ENCODE measurements at places on chromosomes 6 and 20.
A peak's percentile ranks its signal among the peaks of the same experiment; 100 is the strongest.

- no peak for DNase-seq
These were observed 18.4 kb downstream of the TENT5A start for GRCh38 chr6:81734081-81734480.

DNA sequence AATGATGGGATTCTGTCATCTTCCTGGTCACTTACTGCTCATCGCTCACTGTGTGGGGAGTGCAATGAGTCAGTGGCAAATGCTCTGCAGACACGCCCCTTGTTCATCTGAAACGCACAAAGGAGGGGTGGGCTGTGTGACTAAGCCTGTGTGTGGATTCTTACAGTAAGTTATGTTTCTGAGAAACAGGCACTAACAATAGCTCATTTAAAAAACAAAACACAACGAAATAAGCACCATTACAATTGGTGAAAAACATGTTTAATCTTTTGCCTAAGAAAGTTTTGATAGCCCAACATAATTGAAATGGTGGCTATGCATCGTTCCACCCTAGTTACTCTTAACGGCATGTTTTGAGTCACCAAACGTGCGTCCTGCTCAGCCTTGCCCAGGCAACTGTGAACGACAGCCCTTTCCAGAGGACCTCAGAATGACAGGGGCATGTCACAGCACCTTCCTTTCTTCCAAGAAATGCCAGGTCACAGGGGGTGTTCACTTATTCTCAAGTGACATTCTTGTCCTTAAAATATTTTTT is 118.4 kb upstream of the SGK1 start:
- DNase-seq: peak; percentile 87

- DNase-seq: no peak
These were observed 47.3 kb downstream of the EPB41L2 start for GRCh38 chr6:131015630-131016263.

GRCh38 chr6:133817460-133818047 is 71.4 kb upstream of the TCF21 start:
- DNase-seq: no peak

GRCh38 chr20:22312744-22313346 is 271.5 kb downstream of the FOXA2 start:
- DNase-seq: no peak

DNA sequence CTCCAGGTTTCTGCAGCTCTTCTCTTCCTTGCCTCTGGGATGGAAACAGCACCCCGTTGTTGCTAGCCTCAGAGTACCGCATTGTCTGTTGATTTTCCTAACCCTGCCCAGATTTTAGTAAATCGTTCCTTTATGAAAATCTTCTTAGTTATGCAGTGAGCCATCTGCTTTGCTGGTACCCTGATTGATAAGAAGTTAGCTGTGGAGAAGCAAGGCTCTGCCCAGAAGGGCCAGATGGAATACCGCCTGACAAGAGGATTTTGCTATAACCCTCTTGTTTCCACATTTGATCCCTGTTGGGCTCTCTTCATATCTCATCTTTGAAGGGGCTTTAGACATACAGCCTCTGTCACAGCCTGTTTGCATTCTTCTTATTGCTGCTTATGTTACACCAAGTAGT is 229.0 kb downstream of the CDKAL1 start:
- DNase-seq: no peak

- DNase-seq: no peak
These were observed at the start of gene OR2J1 for GRCh38 chr6:29099190-29099589. OR2J1 (plus strand) TSS chr6:29099490; CDS start chr6:29100943, 1,453 bp downstream.

- no peak for DNase-seq
These were observed 11.0 kb downstream of the RIPOR3 start for GRCh38 chr20:50680105-50680960.

GRCh38 chr6:9515633-9516606 is 899.0 kb downstream of the TFAP2A start:
- no peak for DNase-seq

DNA sequence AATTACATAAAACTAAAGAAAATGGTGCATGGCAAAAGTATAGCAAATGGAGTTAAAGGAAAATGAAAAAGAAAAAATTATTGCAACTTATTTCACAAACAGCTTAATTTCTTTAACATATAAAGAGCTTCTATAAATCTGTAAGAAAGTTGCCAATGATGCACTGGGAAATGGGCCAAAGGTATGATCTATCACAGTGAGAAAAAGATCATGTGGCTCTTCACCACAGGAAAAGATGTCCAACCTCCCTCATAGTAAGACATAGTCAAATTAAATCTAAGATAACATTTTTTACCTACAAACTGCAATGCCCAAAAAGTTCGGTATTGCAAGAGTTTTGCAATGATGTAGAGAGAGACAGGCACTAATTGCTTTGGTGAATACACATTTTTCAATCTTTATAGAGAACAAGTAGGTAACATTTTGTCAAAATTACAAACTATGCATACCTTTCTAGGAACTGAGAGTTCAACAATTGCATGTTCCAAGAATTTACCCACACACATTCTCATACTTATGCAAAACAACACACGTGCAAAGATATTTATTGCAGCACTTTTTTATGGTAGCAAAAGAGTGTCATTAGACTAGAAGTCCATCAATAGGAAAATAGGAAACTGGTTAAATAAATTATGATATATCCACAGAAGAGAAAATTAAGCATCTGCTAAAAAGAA is 372.6 kb downstream of the QKI start:
- DNase-seq: no peak

DNA sequence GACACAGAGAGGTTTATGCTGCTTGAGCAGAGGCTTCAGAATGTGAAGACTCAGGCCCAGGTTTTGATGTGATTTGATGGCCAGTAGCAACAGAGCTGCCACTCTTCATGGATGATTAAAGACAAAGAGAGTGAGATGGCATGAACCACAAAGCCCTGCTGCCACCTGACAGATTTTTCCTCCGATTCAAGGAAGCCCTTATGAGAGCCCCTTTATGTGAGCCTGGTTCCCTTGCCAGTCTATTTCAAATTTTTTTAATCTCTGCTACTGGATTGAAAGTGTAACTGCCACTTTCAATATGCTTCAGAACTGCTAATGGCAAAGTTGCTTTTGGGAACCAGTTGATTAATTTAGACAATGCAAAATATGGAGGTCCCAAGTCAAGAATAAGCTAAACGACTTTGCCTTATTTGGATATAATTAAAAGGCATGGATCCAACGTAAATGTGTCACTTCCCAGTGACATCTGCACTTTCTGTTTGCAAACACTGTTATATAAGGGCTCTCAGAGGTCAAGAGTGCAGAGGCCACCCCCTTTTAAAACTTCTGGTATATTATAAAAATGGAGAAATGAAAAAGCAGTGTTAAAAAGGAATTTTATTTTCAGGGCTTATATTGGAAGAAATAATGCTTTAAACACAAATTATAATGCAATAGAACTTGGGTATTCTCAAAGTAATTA is 238.9 kb upstream of the FLRT3 start:
- no peak for DNase-seq

DNA sequence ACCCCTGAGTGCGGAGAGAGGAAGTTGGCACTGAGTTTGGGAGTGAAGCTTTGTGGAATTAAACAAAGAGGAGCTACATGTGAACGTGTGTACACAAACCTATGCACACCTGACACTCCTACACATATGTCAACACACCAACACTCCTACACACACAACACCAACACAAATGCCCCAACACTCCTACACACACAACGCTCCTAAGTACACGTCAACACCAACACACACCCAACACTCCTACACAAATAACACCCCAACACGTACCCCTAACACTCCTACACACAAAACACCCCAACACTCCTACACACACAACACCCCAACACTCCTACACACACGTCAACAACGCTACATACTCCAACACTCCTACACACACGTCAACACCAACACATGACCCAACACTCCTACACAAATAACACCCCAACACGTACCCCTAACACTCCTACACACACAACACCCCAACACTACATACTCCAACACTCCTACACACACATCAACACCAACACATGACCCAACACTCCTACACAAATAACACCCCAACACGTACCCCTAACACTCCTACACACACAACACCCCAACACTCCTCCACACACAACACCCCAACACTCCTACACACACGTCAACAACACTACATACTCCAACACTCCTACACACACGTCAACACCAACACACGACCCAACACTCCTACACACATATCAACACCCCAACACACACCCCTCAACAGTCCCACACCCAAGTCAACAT is 40.1 kb upstream of the ZBP1 start:
- no peak for DNase-seq
